ENCODE measurements at places on chromosomes 7 and 10.

- no peak for DNase-seq
These were observed 184.5 kb downstream of the GATA3 start for GRCh38 chr10:8238986-8239385.

- DNase-seq: no peak
These were observed 243.5 kb downstream of the DNAJB6 start for GRCh38 chr7:157580324-157580723.

- no peak for DNase-seq
These were observed 69.7 kb downstream of the CELF2 start for GRCh38 chr10:11087372-11087771.

DNA sequence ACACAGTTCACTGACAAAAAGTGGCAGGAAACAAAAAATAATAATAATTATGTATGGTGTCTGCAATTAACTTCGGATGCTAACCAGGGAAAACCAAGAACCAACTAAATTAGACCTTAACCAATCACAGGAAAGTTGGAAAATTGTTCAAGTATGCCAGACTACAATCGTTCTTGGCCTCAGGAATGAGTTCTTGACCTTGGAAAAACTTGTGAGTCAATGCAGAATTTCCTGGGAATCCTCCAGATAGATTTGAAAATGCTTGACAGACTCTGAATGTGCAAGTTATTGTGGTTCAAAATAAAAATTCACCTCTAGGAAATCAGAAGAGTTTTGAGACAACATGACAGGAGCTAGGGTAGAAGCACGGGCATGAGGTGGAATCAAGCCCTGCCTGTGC lies 171.5 kb downstream of the C7orf25 start:
- DNase-seq: no peak

DNA sequence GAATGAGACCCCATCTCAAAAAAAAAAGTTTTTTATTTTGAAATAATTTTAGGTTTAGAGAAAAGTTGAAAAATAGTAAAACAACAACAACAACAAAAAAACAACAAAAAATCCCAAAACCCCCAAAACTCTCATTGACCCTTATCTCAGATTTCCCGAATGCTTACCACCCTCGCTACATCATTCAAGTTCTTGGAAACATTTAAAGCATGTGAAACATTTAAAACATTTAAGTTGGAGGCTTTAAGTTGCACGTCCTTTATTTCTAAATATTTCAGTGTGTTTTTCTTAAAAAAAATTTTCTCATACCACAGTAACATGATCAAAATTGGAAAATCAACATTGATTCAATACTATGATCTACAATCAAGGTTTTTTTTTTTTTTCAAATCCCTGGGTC lies 382 bp upstream of the ARMS2 start:
- no peak for DNase-seq

Measured in pancreas (tissue), 10 donors.